Left cardiac atrium (tissue), 4 donors: ENCODE measurements at places on chromosomes 2 and 18. TPM values are rescaled to one million over a fixed set of nuclear protein-coding genes. Genes with fewer than 3 reads are reported as not detected.

- no peak for DNase-seq
Observed at GRCh38 chr18:35122586-35123224, 81.5 kb downstream of the MAPRE2 start.

GRCh38 chr2:143719406-143719805 is 590.2 kb downstream of the ARHGAP15 start:
- no peak for DNase-seq

DNA sequence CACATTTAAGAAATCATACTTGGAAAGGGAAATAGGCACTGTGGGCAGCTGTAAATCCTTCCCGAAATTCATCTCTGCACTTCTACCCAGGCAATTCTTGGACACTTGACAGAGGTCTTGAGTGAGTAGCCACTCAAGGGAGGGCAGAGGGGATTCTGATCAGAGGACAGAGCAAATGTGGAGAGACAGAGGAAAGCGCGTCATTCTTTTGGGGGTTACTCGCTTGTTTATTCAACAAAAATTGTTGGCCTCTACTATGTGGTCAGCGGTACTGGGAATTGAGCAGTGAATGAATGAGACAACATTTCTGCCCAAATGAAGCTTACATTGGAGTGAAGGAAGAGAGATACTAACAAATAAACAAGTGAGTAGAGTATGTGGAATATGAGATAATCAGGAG is 41.4 kb upstream of the YES1 start:
- DNase-seq = no peak

Gene SPATA3
- not detected for total RNA-seq

DNA sequence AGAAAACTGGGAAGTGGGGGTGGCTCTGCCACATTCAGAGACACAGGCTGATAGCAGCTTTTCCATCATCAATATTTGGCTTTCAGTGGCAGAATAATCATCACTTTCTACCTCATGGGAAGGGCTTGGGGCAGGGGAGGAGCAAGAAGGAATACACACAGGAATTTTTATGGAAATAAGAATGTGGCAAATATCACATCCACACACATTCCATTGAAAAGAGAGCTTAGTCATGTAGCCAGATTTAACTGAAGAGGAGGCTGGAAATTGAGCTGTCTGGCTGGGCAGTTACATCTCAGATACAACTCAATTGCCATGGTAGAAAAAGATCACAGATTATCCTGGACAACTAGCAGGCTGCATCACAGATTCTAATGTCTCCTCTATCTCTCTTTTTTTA is 1474.0 kb upstream of the ACVR2A start:
- DNase-seq = no peak

Gene FAM110C
- 6.2 TPM for total RNA-seq

DNA sequence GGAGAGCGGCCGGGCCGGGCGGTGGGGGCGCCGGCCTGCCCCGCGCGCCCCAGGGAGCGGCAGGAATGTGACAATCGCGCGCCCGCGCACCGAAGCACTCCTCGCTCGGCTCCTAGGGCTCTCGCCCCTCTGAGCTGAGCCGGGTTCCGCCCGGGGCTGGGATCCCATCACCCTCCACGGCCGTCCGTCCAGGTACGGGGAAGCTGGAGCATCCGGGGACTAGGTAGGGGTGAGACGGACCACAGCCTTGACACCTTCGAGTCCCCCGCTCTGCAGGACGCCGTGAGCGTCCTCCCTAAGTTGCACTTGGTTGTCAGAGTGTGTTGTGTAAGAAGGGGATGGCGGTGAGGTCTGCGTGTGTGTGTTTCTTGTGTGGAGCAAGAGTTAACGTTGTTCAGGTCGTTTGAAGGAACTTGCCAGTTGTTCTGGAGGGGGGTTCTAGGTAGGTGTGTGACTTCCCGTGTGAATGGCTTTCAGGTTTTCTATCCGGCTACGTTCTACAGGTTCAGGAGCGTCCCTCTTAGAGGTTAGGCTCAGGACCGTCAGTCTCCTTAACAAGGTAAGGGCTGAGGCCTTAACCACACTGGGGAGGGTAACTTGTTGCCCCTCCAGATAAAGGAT is 393 bp downstream of the IL1R1 start:
- DNase-seq = no peak
